CD8-positive, alpha-beta memory T cell (primary cell): ENCODE measurements at places on chromosomes 3 and 15. TPM values are rescaled to one million over a fixed set of nuclear protein-coding genes. Genes with fewer than 3 reads are reported as not detected.
A peak's percentile ranks its signal among the peaks of the same experiment; 100 is the strongest.

HTR3E gene
- not detected for total RNA-seq

- DNase-seq = no peak
- peaks cover 41% of the 10 kb centered on the region for H3K4me1 ChIP-seq
- H3K36me3 ChIP-seq = no peaks in the 10 kb centered on the region
- peak overlapping the region; percentile 90 for H3K4me3 ChIP-seq
Measured at GRCh38 chr3:100402256-100402655, 917 bp downstream of the LNP1 start.

NTRK3 gene
- total RNA-seq = 0.26 TPM

- no peak for DNase-seq
- no peaks in the 10 kb centered on the region for H3K4me1 ChIP-seq
- no peaks in the 10 kb centered on the region for H3K27me3 ChIP-seq
Measured at GRCh38 chr3:32255345-32255744, 16.9 kb downstream of the CMTM8 start.

SLC28A1 gene
- not detected for total RNA-seq

RBP2 gene
- total RNA-seq = not detected

GRCh38 chr3:194084284-194084683 lies 51.7 kb upstream of the HES1 start:
- no peak overlapping the region for H3K4me3 ChIP-seq
- no peak overlapping the region for H3K27ac ChIP-seq
- H3K36me3 ChIP-seq = no peaks in the 10 kb centered on the region
- no peak for DNase-seq

- no peaks in the 10 kb centered on the region for H3K36me3 ChIP-seq
- no peaks in the 10 kb centered on the region for H3K27me3 ChIP-seq
- H3K27ac ChIP-seq = peak overlapping the region; percentile 77
- H3K4me1 ChIP-seq = peaks cover 45% of the 10 kb centered on the region
- no peak for DNase-seq
Measured at GRCh38 chr3:4742359-4742758, 236.9 kb upstream of the BHLHE40 start.

DNA sequence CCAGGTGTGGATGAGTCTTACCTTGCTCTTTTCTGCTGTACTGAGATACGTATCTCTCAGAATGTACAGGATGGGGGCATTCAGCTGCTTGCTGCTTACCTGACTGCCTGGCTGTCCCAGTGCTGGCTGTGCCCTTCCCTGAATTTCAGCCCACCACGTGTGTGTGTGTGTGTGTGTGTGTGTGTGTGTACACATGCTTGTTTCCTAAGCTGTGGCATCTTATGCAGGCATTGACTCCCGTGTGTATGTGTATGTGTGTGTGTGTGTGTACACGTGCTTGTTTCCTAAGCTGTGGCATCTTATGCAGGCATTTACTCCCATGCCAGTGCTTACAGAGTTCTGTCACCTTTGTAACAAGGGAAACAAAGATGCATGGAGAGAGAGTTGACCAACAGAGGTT lies 60.4 kb upstream of the PLXNA1 start:
- no peaks in the 10 kb centered on the region for H3K27me3 ChIP-seq
- H3K4me3 ChIP-seq = no peak overlapping the region
- DNase-seq = no peak
- no peaks in the 10 kb centered on the region for H3K36me3 ChIP-seq
- no peak overlapping the region for H3K27ac ChIP-seq

- no peak for DNase-seq
- H3K27ac ChIP-seq = no peak overlapping the region
Measured at GRCh38 chr3:52343946-52344600, 28.0 kb downstream of the DNAH1 start.

GRCh38 chr3:124804875-124805274 lies 74.6 kb downstream of the UMPS start:
- H3K4me3 ChIP-seq = no peak overlapping the region
- no peak for DNase-seq
- H3K36me3 ChIP-seq = no peaks in the 10 kb centered on the region
- no peaks in the 10 kb centered on the region for H3K4me1 ChIP-seq
- no peak overlapping the region for H3K27ac ChIP-seq

DNA sequence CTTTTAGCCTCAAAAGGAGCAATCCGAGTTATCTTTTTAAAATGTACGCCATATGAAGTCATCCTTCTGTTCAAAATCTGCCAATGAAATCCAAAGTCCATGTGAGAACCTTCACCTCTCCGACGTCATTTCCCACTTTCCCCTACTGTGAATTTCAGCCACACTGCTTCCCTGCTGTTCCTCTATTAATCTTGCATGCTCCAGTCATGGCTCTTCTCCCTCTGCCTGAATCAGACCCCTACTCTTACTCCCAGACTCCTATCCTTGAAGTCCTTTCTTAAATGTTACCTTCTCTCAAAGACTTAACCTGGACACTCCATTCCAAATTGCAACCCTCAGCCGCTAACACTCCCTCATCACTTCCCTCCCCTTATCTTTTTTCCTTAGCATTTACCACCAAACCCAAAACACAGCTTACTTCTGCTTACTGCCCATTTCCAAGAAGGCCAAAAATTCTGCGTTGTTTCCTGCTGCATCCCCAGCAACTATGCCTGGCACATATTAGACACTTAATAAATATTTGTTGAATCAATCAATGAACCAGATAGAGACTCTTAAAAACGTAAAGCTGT lies 1.2 kb downstream of the NKIRAS1 start:
- peaks cover 17% of the 10 kb centered on the region for H3K36me3 ChIP-seq
- DNase-seq = no peak
- no peak overlapping the region for H3K27ac ChIP-seq

GRCh38 chr3:183018421-183019192 lies 38.3 kb upstream of the DCUN1D1 start:
- H3K27ac ChIP-seq = no peak overlapping the region
- H3K4me1 ChIP-seq = no peaks in the 10 kb centered on the region

RASL12 gene
- total RNA-seq = not detected

DNA sequence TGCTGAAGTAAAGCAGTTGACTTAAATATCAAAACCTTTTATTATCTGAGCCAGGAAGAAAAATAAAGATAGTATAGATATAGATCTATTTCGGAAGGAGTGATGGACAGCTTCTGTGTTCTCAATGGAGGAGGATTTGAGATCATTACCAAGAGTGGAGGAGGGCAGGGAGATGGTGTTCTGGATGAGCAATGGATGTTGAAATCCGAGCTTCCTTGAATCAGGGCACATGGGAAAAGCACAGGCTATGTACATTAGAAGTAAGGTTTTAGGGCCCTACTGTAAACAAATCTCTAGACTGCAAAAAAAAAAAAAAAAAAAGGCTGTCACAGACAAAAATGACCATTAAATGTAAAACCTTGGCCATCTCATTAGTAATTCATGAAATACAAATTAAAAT lies 43.2 kb downstream of the GTPBP8 start:
- H3K27ac ChIP-seq = no peak overlapping the region
- H3K27me3 ChIP-seq = no peaks in the 10 kb centered on the region
- no peak overlapping the region for H3K4me3 ChIP-seq
- DNase-seq = no peak
- H3K4me1 ChIP-seq = no peaks in the 10 kb centered on the region

DNA sequence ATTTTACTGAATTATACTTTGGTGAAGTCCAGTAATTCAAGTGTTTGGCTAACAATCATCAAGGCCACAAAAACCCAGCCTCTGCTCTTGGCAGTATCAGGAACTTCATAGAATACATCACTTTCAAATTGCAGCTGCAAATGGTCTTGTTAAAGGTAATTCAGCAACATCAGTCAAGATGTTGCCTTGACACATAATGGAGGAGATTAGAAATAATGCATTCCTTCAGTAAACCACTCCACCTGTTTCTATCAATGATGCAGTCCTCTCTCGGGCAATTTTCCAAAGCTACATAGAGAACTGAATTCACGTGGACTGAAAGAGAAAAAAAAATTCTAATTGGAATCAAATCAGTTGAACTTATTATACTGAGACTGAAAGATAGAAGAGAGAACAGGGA lies 279.3 kb downstream of the VGLL3 start:
- no peaks in the 10 kb centered on the region for H3K36me3 ChIP-seq
- no peaks in the 10 kb centered on the region for H3K27me3 ChIP-seq
- no peak overlapping the region for H3K27ac ChIP-seq
- no peaks in the 10 kb centered on the region for H3K4me1 ChIP-seq
- H3K4me3 ChIP-seq = no peak overlapping the region

DNA sequence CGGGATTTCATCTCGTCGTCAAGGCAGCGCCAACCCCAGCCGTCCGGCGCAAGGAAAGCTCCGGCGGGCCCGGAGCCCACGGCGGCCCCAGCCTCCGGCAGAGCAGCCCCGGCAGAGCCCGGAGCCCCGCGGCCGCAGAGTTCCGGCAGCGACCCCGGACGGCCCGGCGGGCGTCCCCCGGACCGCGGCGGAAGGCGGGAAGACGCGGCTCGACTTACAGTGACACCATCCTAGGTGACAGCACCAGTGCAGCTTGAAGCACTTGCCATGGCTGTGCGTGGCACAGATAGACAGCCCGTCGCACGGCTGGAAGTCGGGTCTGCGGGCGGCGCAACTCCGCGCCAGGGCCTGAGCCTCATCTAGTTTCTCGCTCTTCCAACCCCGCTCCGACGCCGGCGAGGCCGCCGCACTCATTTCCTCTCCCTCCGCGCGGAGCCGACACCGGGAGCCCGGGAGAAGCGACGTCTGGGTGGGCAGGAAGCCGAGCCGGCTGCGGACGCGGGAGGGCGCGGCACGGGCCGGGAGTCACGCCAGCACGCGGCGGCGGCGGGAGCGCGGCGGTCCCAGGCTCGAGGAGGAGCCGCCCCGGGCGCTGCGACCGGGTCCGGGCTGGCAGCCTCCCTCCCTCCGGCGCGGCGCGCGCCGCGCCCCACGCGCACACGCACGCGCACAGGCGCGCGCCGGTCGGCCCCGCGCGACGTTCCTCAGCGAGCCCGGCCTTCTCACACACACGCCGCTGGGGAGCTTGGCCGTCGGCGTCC lies at the start of gene C3orf70:
TSS of gene C3orf70 (minus strand) at position 651 of the 761 bp plus-strand sequence. CDS start at position 414, 237 bp downstream.
- H3K4me1 ChIP-seq = no peaks in the 10 kb centered on the region
- DNase-seq = no peak
- no peak within 1 kb of the TSS for H3K27ac ChIP-seq
- no peaks in the 10 kb centered on the region for H3K36me3 ChIP-seq
- H3K4me3 ChIP-seq = no peak within 1 kb of the TSS
- H3K27me3 ChIP-seq = peaks cover 30% of the 10 kb centered on the region

PAQR9 gene
- not detected for total RNA-seq

DNA sequence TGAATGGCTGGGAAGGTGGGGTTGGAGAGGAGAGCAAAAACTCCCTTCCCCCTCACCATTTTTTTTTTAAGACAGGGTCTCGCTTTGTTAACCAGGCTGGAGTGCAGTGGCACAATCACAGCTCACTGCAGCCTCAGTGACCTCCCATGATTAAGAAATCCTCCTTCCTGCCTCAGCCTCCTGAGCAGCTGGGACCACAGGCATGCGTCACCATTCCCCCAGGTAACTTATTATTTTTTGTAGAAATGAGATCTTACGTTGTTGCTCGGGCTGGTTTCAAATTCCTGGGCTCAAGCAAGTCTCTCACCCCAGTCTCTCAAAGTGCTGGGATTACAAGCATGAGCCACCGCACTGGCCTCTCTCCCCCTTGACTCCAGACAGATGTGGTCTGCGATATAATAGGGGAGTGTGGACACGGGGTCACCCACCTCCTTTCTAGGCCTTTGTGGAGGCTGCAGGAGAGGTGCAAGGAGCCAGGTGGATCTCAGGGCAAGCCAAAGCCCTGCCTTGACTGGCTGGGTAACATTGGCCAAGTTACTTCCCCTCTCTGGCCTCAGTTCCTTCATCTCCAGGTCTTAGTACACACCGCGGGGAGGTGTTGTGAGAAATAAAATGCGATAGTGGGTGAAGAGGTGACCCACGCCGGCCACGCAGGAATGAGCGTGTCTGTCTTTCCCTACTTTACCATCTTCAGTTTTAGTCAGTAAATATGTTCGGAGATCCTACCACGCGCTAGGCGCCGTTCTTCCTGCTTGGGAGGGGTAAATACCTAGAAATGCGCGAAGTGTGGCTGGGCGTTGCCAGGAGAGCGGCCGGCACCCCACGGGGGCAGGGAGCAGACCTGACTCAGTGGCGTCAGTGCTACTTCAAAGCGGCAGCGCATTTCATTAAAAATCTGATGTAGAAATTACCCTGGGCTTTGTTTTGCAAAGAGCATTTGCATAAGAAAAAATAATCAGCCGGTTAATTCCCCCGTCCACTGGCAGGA lies 20.2 kb upstream of the CORO2B start:
- H3K4me1 ChIP-seq = peaks cover 11% of the 10 kb centered on the region
- no peak for DNase-seq
- no peak overlapping the region for H3K27ac ChIP-seq
- H3K27me3 ChIP-seq = peaks cover 10% of the 10 kb centered on the region
- no peaks in the 10 kb centered on the region for H3K36me3 ChIP-seq

SPRED1 gene
- 1.4 TPM for total RNA-seq

DNA sequence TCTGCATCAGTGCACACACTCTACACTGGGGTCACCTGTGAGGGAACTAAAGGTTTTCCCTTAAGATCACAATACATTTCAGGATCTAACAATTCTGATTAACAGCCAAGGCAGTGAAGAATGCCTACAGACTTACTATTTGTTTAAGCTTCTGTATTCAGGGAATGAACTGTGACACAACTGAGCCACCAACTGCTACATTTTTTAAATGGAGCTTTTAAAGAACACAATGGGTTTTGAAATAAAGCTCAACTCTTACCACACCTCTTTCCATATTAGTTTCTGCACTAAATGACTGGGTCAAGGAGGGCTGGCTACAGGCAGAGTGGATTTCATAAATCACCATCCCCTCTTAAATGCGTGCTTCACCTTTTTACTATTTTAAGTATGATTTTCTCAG lies 100.2 kb downstream of the TMCC1 start:
- no peak overlapping the region for H3K27ac ChIP-seq
- no peak overlapping the region for H3K4me3 ChIP-seq
- no peaks in the 10 kb centered on the region for H3K36me3 ChIP-seq
- H3K4me1 ChIP-seq = peaks cover 13% of the 10 kb centered on the region
- H3K27me3 ChIP-seq = no peaks in the 10 kb centered on the region
- DNase-seq = no peak

TRH gene
- total RNA-seq = not detected

DNA sequence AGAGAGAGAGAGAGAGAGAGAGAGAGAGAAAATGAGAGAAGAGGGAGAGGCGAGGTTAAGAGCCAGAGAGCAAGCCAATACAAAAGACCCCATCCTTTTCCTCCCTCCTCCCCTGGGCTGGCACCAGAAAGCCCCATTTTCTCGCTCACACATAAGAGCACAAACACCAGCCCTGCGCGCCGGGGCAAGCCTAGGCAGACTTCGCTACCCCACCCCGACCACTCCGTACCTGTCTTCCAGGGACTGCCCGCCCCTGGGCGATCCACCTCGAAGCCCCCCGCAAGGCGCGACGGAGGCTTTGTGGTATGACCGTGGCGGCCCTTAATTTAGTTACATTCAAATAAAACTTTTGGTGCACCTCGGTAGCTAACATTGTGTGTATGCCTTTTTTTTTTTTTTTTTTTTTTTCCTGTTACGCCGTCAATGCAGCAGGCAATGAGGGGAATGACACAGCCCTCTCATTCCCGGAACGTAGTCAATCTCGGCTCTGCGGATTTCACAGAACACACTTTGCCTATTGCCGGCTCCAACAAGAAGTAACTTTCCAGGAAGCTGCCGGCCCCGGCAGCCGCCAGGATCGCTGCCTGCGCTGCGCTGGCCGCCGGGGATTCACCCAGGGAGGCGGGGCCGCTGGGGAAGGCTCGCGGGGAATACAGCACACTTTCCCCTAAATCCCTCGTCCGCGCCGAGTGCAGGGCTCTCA lies 7.7 kb downstream of the BCL6 start:
- H3K27me3 ChIP-seq = no peaks in the 10 kb centered on the region
- no peaks in the 10 kb centered on the region for H3K36me3 ChIP-seq
- peak; percentile 61 for DNase-seq
- H3K27ac ChIP-seq = peak overlapping the region; percentile 68
- peaks cover 26% of the 10 kb centered on the region for H3K4me1 ChIP-seq

NLGN1 gene
- total RNA-seq = not detected

- no peaks in the 10 kb centered on the region for H3K27me3 ChIP-seq
- H3K4me1 ChIP-seq = no peaks in the 10 kb centered on the region
- H3K27ac ChIP-seq = no peak overlapping the region
Measured at GRCh38 chr3:64049832-64050231, 26.5 kb upstream of the PSMD6 start.
